Mesothelial cell of epicardium (in vitro differentiated cells): ENCODE measurements at places on chromosomes 1 and 21. TPM values are rescaled to one million over a fixed set of nuclear protein-coding genes. Genes with fewer than 3 reads are reported as not detected.

Gene RHEX
- total RNA-seq, result not detected in 3 replicates

Gene LCE1F
- total RNA-seq, result not detected in 3 replicates

- H3K27ac ChIP-seq, result no peak overlapping the region
- no peak for DNase-seq
- H3K27me3 ChIP-seq, result peaks cover 32% of the 10 kb centered on the region
- no peaks in the 10 kb centered on the region for H3K36me3 ChIP-seq
- peaks cover 9% of the 10 kb centered on the region for H3K4me1 ChIP-seq
Observed at GRCh38 chr1:236338096-236338495, 56.0 kb upstream of the EDARADD start.

DNA sequence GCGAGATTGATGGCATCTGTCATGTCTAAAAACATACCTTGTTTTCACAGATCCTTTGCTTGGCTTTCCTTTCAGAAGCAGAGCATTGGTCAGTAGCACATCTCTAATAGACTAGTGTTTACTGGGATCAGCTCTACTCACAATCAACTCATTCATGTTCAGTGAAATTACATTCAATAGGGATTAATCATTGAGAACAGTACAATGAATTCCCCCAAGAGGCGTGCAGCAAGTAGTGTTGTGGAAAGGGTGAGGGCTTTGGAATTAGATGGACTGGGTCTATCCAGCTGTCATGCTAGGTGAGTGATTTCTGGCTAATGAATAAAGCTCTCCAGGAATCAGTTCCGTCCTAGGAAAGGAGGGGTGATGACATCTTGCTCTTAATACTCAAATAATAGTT is 155.2 kb upstream of the COA6 start:
- H3K4me1 ChIP-seq, result peaks cover 4% of the 10 kb centered on the region
- DNase-seq, result no peak
- H3K36me3 ChIP-seq, result no peaks in the 10 kb centered on the region
- H3K27ac ChIP-seq, result no peak overlapping the region
- H3K27me3 ChIP-seq, result peaks cover 53% of the 10 kb centered on the region

DNA sequence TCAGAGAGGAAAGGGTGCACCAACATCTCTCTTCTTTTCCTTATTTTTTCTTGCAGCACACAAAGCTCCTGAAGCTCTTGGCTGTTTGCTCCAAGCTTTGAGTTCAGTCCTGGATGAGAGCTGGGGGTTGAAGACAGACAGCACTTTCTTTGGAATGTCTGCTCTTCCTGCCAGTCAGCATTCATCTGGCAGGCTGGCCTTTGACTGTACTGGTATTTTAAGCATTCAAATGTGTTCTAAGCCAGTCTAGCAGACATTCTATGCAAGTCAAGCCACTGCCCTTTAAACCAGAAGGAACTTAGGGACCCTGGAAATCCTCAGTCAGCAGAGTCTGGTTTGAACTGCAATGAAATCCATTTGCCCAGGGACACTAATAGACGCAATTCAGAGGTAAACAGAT is 45.0 kb downstream of the XCL1 start:
- H3K27me3 ChIP-seq, result no peaks in the 10 kb centered on the region
- no peaks in the 10 kb centered on the region for H3K36me3 ChIP-seq
- no peak overlapping the region for H3K4me3 ChIP-seq
- H3K27ac ChIP-seq, result peak overlapping the region; percentile 26
- peaks cover 3% of the 10 kb centered on the region for H3K4me1 ChIP-seq

- no peak overlapping the region for H3K4me3 ChIP-seq
- no peak for DNase-seq
- H3K27me3 ChIP-seq, result no peaks in the 10 kb centered on the region
- peaks cover 20% of the 10 kb centered on the region for H3K36me3 ChIP-seq
- peaks cover 3% of the 10 kb centered on the region for H3K4me1 ChIP-seq
Observed at GRCh38 chr1:62826901-62827300, 43.0 kb downstream of the ATG4C start.

- H3K4me1 ChIP-seq, result no peaks in the 10 kb centered on the region
- H3K4me3 ChIP-seq, result no peak overlapping the region
- H3K36me3 ChIP-seq, result no peaks in the 10 kb centered on the region
- DNase-seq, result no peak
Observed at GRCh38 chr1:240644732-240645131, 32.8 kb upstream of the GREM2 start.

GRCh38 chr1:161439280-161440232 is 65.7 kb upstream of the FCGR2A start:
- H3K36me3 ChIP-seq, result no peaks in the 10 kb centered on the region
- DNase-seq, result no peak
- peak overlapping the region; percentile 65 for H3K4me3 ChIP-seq
- H3K4me1 ChIP-seq, result no peaks in the 10 kb centered on the region

Gene RPE65
- total RNA-seq, result not detected in 3 replicates

Gene OR2L13
- total RNA-seq, result not detected in 3 replicates

GRCh38 chr1:10509809-10510509 is 35.2 kb downstream of the PEX14 start:
- no peak overlapping the region for H3K4me3 ChIP-seq
- H3K4me1 ChIP-seq, result peaks cover 42% of the 10 kb centered on the region
- H3K36me3 ChIP-seq, result no peaks in the 10 kb centered on the region
- no peak overlapping the region for H3K27ac ChIP-seq
- no peaks in the 10 kb centered on the region for H3K27me3 ChIP-seq
- DNase-seq, result no peak

Gene VWA5B1
- 0.20 to 0.29 TPM (median 0.25 TPM) in 3 replicates for total RNA-seq

- peaks cover 22% of the 10 kb centered on the region for H3K36me3 ChIP-seq
- DNase-seq, result no peak
- no peak overlapping the region for H3K4me3 ChIP-seq
- H3K27ac ChIP-seq, result no peak overlapping the region
Observed at GRCh38 chr21:34185026-34185750, 111.8 kb downstream of the MRPS6 start.

GRCh38 chr1:156111355-156111962 is 3.1 kb upstream of the LMNA start:
- peak overlapping the region; percentile 47 for H3K27ac ChIP-seq
- H3K4me1 ChIP-seq, result peaks cover 42% of the 10 kb centered on the region
- peaks cover 2% of the 10 kb centered on the region for H3K27me3 ChIP-seq

DNA sequence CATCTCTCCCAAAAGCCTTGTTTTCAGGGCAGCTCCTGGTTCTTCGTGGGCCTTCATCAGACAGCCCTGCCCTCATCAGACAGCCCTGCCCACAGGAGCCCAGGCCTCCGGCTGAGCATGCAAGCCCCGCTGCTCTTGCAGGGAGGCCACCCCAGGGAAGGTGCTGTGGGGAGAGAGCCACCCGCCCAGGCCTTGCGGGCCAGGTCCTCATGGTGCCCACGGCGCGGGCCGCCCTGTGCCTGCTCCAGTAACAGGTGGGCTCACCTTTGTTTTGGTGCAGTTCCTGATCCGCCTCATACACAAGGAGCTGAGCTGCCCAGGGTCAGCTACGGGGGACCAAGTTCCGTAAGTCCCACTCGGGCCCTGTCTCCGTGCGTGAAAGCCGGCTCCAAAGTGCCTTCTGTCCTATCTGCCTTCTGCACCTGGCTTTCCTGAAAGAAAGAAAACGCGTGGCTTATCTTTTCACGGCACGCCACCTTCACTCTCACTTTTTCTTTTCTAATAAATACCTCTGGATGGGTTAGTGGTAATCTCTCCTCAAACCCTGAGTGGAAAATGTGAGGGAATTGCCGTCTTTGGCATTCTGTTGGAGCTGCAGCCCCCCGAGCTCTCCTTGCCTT is 65.9 kb downstream of the SLC37A1 start:
- no peak for DNase-seq
- H3K4me3 ChIP-seq, result no peak overlapping the region
- H3K27ac ChIP-seq, result no peak overlapping the region

GRCh38 chr1:43354936-43355335 is 3.8 kb upstream of the CDC20 start:
- H3K27me3 ChIP-seq, result no peaks in the 10 kb centered on the region
- H3K36me3 ChIP-seq, result no peaks in the 10 kb centered on the region
- no peak overlapping the region for H3K4me3 ChIP-seq
- DNase-seq, result no peak

DNA sequence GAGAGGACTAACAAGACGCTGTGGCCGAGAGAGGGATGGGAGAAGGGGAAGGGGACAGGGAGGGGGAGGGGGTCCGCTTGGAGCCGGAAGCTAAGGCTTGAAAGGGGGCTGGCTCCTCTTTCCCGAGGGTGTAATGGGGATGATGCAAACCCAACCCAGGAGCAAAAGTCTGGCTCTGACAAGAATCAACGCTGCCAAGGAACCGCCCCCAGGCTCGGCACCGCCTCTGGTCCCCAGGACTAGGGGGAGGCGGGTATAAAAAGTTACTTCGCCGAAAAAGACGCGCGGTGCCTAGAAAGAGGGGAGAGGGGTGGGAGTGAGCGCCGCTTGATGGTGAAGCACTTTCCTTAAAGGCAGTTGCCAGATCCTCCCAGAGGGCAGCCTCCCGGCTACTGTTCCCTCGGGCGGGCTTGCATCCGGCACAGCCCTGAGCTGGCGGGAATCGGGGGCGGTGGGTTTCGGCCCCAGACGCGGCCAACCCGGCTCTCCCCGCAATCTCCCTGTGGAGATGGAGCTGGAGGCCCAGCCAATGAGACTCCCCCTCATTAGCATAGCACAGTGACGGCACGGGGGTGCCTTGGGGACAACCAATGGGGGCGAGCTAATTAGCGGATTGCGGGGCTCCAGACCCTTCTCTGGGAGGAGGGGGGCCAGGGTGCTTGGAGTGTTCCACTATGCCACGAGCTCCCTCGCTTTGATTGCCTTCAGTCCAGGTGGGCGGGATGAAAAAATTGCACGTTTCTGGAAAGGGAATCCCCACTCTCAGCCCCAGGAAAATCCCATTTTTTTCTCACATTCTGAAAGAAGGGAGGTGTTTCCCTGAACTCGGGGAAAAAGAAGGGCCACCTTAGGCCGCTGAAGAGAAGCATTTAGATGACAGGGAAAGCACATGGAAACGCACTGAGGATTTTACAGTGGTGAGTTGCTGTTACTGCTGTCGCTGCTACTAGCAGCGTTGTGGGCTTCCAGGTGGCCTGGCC is at the start of gene KCNT2:
Gene KCNT2 (minus strand): TSS at position 51 of the 980 bp plus-strand sequence. CDS start 131 bp downstream, outside the sequence.
- H3K36me3 ChIP-seq, result no peaks in the 10 kb centered on the region
- peak within 1 kb of the TSS; percentile 83 for H3K4me3 ChIP-seq
- DNase-seq, result peak; percentile 84
- peaks cover 31% of the 10 kb centered on the region for H3K4me1 ChIP-seq

GRCh38 chr21:42574234-42575027 is 60.8 kb downstream of the SLC37A1 start:
- H3K4me3 ChIP-seq, result no peak overlapping the region
- H3K27me3 ChIP-seq, result no peaks in the 10 kb centered on the region
- H3K4me1 ChIP-seq, result no peaks in the 10 kb centered on the region
- no peak overlapping the region for H3K27ac ChIP-seq
- peaks cover 40% of the 10 kb centered on the region for H3K36me3 ChIP-seq

Gene MCOLN2
- 0.50 to 0.96 TPM (median 0.82 TPM) in 3 replicates for total RNA-seq

DNA sequence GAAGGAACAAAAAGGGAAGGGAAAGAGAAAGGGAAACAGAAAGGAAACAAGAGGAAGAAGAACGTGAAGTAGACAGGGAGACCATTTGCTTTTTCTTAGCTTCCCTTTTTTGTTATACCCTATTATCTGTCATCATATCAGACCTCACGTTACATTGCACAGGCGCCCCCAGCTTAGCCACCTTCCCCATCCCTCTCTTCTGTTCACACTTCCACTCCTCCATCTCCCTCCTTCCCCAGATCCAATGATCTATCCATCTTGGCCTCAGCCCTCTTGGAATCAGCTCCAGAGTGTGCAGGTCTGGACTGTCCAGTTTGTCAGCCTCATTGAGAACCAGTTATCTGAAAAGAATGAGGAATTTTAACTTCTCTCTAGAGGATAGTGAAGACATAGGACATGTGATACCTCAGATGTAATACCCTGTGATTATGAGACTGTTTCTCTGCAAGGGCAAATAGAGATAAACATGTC is 101.1 kb upstream of the ERRFI1 start:
- no peak overlapping the region for H3K4me3 ChIP-seq
- H3K4me1 ChIP-seq, result peaks cover 21% of the 10 kb centered on the region
- peak overlapping the region; percentile 74 for H3K27ac ChIP-seq
- no peak for DNase-seq
- peaks cover 22% of the 10 kb centered on the region for H3K36me3 ChIP-seq

DNA sequence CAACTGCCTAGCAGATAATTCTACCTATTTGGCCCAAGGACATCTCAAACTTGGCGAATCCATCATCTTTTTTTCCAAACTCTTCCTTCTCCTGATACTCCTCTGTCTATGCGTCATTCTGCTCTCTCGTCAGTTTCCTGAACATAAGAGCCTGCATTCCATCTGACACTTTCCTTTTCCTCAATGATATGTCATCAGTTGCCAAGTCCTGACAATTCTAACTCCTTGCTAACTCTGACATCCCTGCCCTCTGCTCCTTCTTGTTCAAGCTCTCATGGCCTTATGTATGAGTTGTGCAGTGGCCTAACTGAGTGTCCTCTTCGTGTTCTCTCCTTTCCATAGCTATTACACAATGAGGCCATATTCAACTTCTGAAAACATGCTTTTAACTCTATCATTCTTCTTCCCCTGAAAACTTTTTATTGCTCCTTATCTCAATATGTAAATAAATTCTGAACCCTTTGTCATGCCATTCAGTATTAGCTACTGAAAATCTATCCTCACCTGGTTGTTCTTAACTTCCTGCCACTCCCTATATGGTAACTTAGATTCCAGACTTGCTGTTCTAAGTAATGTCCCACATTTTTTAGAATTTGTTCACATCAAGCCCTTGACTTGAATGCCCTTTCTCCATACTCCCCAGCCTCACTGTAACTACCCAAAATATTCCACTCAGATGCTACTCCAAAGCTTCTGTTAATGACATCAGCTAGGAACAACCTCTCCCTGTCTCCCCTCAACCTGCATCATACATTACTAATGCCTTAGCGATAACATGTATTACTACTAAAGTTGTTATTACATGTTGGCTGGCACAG is 11.5 kb downstream of the PALMD start:
- no peaks in the 10 kb centered on the region for H3K27me3 ChIP-seq
- H3K4me1 ChIP-seq, result peaks cover 1% of the 10 kb centered on the region
- no peak overlapping the region for H3K27ac ChIP-seq
- no peak for DNase-seq
- H3K4me3 ChIP-seq, result no peak overlapping the region

- no peak overlapping the region for H3K27ac ChIP-seq
- DNase-seq, result no peak
- H3K27me3 ChIP-seq, result no peaks in the 10 kb centered on the region
- no peaks in the 10 kb centered on the region for H3K36me3 ChIP-seq
Observed at GRCh38 chr1:11711490-11711889, 20.0 kb downstream of the DRAXIN start.

GRCh38 chr1:50097021-50097679 is 11.6 kb upstream of the ELAVL4 start:
- H3K4me1 ChIP-seq, result no peaks in the 10 kb centered on the region
- H3K27ac ChIP-seq, result no peak overlapping the region
- no peak overlapping the region for H3K4me3 ChIP-seq
- H3K36me3 ChIP-seq, result no peaks in the 10 kb centered on the region
- DNase-seq, result no peak
- no peaks in the 10 kb centered on the region for H3K27me3 ChIP-seq
